ENCODE measurements at places on chromosomes 5 and 9.
A peak's percentile ranks its signal among the peaks of the same experiment; 100 is the strongest.

- no peak for DNase-seq
These were observed 59.5 kb downstream of the FAM114A2 start for GRCh38 chr5:153979028-153979783.

DNA sequence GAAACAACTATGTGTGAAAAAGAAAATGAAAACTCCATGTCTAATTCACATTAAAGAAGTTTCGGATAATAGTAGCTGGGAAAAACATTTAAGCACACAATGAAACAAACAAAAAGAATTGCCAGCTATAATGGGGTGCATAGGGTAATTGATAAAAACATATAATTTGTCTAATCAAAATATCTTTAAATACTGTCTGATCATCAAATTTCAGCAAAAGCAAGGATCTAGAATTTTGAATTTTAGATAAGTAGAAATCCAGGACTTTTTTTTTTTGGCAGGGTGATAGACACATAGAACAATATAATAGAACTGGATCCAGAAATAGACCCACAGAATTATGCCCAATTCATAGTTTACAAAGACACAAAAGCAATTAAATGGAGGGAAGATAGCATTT is 585.0 kb downstream of the TAF11L14 start:
- DNase-seq = no peak

DNA sequence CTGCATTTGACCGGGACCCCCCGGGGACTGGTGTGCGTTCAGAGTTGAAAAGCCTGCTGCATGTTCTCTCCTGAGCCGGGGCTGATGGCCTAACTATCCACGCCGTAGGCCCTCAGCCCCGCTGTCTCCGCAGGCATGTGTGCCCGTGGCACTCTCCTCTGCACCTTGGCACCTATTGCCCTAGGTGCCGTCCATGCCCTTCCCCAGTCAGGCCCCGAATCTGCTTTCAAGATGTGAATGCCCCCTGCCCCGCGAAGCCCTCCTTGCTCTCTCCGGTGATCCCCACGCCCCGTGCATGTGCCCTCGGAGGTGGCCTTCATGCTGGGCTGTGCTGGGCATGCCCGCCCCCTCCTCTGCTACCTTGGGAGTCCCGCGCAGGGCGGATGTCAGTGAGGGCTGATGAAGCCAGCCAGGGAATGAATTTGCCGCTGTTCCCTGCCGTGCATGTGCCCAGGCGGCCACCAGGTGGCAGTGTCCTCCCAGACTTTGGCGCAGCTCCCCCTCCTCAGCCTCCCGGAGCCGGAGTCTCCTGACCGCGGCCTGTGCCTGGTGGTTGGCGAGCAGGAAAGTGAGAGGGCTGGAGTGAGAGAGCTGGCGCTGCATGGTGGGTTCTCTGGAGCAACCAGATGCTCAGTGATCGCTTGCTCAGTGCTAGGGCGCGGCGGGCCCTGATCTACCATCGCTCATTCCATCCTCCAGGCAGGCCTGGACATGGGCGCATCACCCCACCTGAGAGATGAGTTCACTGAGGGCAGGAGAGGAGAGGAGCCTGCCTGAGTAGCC is 112.9 kb upstream of the LMX1B start:
- peak; percentile 51 for DNase-seq

DNA sequence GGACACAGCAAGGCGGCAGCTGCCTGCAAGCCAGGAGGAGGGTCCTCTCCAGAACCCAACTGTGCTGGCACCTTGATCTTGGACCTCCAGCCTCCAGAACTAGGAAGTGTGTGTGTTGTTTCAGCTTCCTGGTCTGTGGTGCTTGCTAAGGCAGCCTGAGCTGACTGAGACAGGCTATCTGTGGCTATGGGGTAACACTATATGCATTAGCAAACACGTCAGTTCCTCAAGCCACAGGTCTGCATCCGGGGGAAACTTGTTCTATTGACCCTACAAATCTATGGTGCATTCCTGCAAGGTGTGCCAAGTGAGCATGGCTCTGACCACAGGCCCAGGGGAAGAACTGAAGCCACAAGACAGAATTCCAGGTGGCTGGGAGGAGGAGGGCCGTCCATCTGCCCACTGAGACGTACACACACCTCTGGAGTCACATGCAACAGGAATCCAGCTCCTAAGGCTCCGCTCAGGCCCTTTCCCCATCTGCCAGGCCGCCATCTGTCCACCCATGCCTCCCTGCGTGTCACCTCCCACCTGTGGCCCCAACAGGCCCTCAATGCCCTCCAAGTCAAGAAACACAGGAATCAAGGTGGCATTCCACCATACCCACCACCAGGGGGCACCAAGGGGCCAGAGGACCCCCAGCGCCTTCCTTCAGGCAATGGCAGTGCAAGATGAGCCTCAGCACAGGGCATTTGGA is 174.9 kb downstream of the ROR2 start:
- DNase-seq = peak; percentile 56

- peak; percentile 11 for DNase-seq
These were observed 40.6 kb downstream of the TMEM174 start for GRCh38 chr5:73213566-73213998.

GRCh38 chr9:83239747-83240146 is 176.8 kb upstream of the RASEF start:
- no peak for DNase-seq

GRCh38 chr9:37433867-37434371 is 11.4 kb downstream of the GRHPR start:
- DNase-seq = no peak

- no peak for DNase-seq
These were observed 513.6 kb downstream of the ANXA1 start for GRCh38 chr9:73665253-73665652.

GRCh38 chr9:84669288-84670137 is at the start of gene NTRK2:
NTRK2 (plus strand) TSS chr9:84669729; CDS start chr9:84670749, 1,020 bp downstream.
- no peak for DNase-seq

GRCh38 chr5:60563696-60564324 is 136.2 kb downstream of the DEPDC1B start:
- DNase-seq = no peak

DNA sequence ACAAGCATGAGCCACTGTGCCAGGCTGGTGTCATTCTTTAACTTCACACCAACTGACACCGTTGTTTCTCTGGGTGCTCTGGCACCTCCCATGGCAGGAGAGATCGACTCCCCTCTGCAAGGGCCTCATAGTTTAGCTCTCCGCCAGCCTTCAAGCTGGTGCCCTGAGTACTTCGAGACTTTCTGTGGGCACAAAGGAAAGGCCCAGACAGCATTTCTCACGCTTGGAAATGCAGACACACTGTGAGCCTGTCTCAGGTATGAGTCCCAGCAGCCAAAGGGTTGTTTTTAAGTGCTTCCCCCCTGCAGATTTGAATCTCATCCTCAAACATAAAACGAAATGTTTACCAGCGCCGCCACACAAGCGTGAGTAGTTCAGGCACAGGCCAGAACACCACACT is 11.1 kb upstream of the TCF7 start:
- no peak for DNase-seq

- DNase-seq = no peak
These were observed 142.9 kb downstream of the SLCO4C1 start for GRCh38 chr5:102153003-102153759.

- DNase-seq = no peak
These were observed 342.8 kb downstream of the TMEM167A start for GRCh38 chr5:82734347-82734746.

DNA sequence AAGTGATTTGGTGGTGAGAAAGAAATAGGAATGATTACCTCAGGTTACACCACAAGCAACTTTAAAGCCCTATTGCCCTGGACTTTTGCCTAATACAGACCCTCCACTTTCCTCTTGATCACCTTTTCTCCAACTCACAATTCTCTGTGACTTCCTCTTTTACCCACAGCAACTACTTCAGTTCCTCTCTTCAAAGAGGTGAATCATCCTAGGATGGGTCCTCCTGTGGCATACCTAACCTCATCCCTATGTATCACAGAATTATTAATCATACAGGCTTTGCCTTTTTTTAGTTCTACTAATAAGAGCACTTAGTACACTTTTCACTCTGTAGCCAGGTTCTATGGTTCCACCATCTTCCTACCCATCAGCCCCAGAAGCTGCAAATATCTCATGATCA is 19.6 kb upstream of the INSL6 start:
- DNase-seq = no peak

DNA sequence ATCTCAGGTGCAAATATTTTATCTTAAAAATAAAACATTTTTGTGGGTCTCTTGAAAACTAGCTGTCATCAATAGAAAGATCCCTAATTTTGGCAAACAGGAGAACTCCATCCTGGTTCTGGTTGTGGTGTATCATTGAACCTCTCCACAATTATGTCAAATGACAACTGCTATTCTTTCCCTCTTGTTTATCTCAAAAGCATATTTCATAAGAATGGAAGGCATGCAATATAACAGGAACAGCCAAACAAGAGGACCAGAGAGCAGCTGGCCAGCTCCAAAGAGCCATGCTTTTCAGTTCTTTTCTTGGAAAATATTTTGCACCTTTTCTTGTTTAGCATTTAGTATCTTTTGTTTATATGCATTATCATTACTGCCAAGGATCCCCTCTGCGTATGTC is 125.4 kb downstream of the ADAMTS6 start:
- no peak for DNase-seq

DNA sequence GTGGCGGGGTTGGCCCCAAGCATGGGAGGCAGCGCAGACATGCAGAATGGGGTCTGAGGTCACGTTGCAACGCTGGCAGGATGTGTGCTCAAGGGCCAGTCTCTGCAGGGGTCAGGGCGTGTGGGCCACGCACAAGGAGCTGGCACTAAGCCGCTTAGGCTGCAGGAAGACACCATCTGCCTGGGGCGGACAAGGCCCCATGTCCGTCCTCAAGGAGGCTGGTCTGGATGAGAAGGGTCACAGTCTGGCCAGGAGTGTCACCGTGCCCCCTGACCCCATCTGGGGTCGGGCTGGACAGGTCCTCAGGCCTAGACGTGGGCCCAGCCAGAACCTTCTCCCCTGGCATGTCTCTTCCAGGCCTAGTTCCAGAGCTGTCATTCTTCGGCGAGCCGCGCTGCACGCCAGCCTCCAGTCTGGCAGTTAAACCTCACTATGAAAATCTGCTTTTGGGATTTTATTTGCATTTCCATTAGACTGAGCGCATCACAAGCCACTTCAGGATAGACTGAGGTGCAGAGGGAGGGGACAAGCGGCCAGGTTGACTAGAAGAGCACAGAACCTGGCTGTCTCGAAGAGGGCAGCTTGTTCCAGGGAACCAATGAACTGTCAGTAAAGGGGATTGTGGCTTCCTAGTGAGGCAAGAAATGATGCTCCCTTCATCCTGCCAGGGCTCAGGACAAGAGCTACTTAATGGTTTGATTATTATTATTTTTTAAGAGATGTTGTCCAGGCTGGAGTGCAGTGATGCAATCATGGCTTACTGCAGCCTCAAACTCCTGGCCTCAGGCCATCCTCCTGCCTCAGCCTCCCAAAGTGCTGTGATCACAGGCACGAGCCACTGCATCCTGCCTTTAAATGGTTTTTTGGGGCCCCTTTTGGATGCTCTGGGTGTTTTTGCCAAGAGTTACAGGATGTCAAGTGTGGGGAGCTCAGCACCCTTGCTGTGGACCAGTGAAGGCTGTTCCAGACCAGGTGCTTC is 4.3 kb downstream of the BRD3OS start:
- DNase-seq = no peak

- no peak for DNase-seq
These were observed 54.4 kb downstream of the NEURL1B start for GRCh38 chr5:172695232-172696054.

DNA sequence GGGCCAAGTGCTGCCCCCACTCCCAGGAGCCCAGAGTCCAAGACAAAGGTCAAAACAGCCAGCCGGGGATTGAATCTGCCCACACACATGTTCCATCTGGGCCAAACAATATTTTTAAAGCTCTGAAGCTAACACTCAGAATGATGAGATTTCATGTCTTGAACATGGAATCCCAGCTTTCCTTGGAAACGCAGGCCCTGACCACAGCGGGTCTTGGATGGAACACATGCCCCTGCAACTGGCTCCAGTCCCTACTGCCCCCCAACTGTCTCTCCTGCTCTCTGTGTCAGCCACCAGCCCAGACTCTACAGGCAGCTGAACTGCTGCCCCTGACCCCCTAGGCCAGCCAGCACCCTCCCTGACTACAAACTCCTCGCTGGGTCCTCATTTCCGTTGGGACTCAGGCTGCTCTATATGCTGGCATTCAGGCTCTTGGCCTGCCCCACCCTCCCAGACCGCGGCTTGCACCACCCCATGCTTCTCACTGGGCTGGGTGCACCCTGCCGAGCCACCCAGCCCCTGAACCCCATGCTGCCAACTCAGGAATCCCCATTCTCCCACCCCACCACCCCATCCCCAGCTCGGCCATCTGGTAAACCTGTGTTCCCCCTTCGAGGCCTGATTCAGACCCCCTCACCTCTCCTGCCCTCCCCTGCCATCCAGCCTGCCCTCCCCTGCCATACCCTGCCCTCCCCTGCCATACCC is 71.7 kb downstream of the ADAMTS2 start:
- no peak for DNase-seq

- no peak for DNase-seq
These were observed 44.2 kb upstream of the TENT2 start for GRCh38 chr5:79567926-79568549.

DNA sequence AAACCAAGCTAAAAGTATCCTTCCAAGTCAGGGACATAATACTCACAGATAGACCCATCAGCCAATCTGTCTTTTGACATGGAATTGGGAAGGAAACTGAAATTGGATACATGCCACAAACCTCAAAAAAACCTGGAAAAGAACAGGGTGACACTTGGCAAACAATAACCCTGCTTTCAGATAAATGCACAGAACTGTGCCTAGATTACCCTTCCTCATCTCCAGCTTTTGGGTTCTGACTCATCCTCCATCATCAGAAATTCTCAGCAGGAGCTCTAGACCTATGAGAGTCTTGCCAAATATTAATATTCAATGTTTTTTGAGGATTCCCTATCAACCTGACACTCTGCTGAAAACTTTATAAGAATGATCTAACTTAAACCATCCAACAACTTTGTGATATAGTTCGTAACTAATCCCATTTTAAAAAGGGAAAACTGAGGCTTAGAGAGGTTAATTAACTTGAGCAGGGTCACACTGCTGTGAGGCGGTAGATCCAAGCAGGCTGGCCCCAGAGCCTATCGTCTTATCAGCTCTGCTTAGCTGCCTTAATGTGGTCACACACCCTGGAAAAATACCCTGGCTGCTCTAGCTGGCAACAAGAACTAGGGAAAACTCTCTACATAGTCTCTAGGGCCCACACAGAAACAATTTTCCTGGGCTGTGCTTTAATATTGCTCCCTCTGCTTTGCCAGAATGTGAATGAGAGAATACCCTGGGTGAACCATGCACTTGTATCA is 157.0 kb upstream of the TRPC7 start:
- DNase-seq = no peak

- DNase-seq = no peak
These were observed 11.6 kb upstream of the RNU6ATAC start for GRCh38 chr9:134175808-134176598.

DNA sequence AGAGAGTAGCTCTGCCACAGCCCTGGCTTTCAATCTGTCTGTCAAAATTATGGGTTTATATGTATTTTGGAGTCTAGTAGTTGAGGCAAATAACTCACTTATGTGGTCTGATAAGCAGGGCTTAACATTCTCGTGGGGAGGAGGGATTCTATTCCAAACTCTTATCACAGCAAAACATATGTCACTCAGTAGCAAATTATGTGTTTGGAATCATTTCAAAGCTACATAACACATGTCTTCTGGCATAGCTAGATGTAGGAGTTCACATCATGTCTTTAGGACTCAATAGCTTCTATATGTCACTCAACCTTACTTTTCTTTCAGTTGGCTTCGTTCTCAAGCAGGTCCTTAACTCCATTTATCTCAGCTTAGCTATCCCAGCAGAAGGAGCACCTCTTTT is 144.5 kb upstream of the SEMA6A start:
- no peak for DNase-seq

Data from stimulated activated CD4-positive, alpha-beta T cell treated with anti-CD3 and anti-CD28 coated beads, Interleukin-4, amount 100 ng/mL, for 4 hours (primary cell).